Regular cardiac myocyte (primary cell): ENCODE measurements at places on chromosomes 16 and 17. TPM values are rescaled to one million over a fixed set of nuclear protein-coding genes. Genes with fewer than 3 reads are reported as not detected.

Gene ALOX12
- not detected in 2 replicates for total RNA-seq

Gene ACAP1
- 0.56 and 0.58 TPM in 2 replicates for total RNA-seq

Gene METTL9
- 134 and 142 TPM in 2 replicates for total RNA-seq

Gene CBX2
- 0.28 and 1.3 TPM in 2 replicates for total RNA-seq

Gene MMP2
- total RNA-seq = 207 and 597 TPM in 2 replicates

Gene PIRT
- total RNA-seq = not detected in 2 replicates

Gene SBK1
- not detected in 2 replicates for total RNA-seq

Gene PPY
- total RNA-seq = not detected in 2 replicates

Gene NPIPA1
- total RNA-seq = 18.4 and 52.7 TPM in 2 replicates

Gene SLC16A6
- total RNA-seq = 0.19 and 3.1 TPM in 2 replicates

Gene TBC1D3C
- not detected in 2 replicates for total RNA-seq

Gene RUNDC3A
- 0.56 TPM in 1 of 2 replicates, not detected in the other for total RNA-seq

Gene CACNG3
- not detected in 2 replicates for total RNA-seq

Gene CPD
- 81.7 and 219 TPM in 2 replicates for total RNA-seq

Gene CA7
- not detected in 2 replicates for total RNA-seq

Gene UMOD
- not detected in 2 replicates for total RNA-seq
